Astrocyte (in vitro differentiated cells and primary cell): ENCODE measurements at places on chromosomes 4 and X. TPM values are rescaled to one million over a fixed set of nuclear protein-coding genes. Genes with fewer than 3 reads are reported as not detected.

The ADH4 gene
- not detected in 2 replicates for total RNA-seq

The COX7B2 gene
- not detected in 2 replicates for total RNA-seq

The ZNF630 gene
- total RNA-seq: 1.3 and 1.8 TPM in 2 replicates

The DDIT4L gene
- total RNA-seq: 0.14 and 1.5 TPM in 2 replicates

The HERC5 gene
- 23.0 and 27.3 TPM in 2 replicates for total RNA-seq

The MSX1 gene
- 0.87 and 0.91 TPM in 2 replicates for total RNA-seq

The SLC4A4 gene
- total RNA-seq: 3.0 and 3.7 TPM in 2 replicates

The PSMD10 gene
- total RNA-seq: 47.3 and 49.6 TPM in 2 replicates

GRCh38 chr4:2330091-2331042 lies 68.5 kb upstream of the MXD4 start:
- DNase-seq: peak; percentile 94

DNA sequence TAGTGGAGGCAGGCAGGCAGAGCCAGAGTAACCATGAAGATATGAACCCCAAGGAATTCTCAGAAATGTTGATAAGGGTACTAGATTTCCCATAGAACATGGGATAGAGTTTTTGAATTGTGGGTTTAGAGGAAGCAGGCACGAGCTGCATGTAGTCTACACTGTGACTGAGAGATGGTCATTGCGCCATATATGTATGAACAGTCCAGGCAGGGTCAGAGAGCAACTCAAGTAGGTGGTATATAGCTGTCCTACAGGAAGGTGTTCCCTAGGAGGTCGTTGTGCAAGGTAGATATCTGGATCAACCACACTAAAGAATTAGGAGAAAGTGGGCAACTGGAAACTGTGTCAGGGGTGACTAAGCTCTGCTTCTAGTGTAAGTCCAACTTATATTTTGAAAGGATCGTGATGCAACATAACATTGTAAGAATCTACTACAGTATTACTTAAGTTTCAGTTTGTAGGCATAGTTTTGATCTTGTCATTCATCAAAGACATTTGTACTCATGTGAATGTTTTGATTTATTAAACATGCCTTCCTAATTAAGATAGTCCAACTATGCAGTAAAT lies 94.6 kb downstream of the HPGD start:
- no peak for DNase-seq

- no peak for DNase-seq
These were observed 4.1 kb downstream of the AFF2 start for GRCh38 chrX:148504506-148504905.

GRCh38 chrX:113548308-113549015 lies 707.8 kb upstream of the AMOT start:
- DNase-seq: no peak

GRCh38 chr4:40957281-40957680 lies 207.5 kb downstream of the NSUN7 start:
- no peak for DNase-seq

DNA sequence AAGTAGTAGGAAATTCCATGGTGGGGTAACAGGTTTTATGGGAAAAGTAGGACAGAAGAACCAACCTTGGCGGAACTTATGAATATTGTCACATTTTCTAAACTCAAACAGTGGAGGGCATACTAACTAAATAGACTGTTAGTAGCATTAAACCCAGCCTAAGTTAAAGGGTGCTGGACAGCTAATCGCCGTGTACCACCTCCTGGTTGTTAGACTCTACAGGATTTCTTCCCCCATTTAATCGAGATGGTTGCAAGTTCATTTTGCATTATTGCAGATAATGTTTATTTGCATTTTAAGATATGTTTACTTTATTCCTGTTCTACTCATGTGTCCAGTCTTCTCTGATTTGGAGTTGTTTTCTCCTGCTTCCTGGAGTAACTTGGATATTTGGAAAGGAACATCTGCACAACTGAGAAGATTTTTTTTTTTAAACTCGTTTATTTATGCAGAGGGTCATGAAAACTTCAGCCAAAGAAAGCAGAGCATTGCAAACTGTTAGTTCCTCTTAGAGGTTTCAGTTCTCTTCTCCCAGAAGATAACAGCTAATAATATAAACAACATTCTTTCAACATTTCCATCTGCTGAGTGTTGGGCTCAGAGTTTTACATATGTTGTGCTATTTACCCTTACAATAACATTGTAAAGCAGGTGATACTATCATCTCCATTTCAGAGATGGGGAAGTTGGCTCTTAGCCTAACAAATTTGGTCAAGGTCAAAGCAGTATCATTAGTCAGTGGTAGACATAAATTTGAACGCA lies 51.5 kb upstream of the TBC1D9 start:
- DNase-seq: peak; percentile 44

DNA sequence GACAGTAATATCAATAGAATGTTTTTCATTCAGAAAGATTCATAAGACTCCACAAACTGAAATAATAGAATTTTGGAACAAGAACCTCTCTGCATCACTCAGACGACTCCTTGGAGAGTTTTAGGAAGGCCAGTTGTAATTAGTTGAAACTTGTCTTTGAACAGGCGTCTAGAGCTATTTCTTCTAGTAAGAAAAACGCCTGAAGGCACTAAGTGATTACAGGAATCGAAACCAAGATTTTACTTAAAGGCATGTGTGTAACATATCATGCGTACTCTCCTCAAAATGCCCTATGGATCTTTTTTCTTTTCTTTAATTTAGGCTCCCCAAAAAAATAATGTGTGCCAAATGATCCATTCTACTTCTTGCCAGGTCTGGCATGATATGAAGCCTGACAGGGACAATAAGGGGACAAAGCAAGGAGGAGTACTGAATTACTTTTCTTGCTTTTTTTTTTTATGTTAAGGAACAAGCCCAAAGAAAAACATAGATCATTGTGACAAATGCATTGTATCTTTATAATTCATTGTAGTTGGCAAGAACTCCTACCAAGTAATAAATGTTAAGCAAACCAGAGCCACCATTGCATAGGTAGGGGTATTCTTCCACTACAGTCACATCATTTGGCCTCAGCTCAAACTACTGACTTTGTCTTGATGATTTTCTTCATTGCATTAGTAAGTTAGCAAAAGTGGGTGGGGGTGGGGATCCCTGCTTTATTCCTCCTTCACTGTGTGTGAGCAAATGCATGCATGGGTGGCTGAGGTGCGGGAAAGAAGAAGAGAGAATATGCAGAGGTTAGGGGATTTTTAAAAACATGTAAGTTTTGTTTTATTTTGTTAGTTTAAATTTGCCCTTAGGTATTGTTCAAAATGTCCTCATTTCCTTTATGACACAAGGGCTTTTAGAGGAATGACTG lies 79.9 kb upstream of the ATOH1 start:
- no peak for DNase-seq

DNA sequence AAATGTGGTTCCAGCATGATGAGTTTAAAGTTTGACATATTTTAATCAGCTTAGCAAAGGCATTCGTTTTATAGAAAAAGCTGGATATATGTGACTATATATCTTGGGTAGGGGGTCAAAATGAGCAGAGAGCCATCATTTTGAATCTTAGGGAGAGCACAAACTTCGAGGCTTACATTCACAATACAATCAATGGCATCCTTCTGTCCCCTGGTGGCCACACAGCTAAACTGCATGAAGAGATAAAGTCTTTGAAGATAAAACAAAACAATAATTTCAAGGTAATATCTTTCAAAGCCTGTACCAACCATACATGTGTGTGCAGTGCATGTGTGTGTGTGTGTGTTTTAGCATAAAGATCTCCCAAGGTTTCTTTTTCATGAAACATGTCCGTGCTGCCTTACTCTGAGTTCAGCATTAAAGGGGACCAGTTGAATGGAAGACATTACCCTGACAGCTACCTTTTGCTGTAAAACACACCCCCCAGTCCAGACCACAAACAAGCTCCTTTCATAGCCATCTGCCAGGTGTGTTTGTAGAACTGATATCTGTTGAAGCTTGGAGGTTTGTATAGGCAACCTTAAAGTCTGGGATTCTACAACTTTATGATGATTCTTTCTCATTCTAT lies 22.0 kb downstream of the DYNLT3 start:
- no peak for DNase-seq

DNA sequence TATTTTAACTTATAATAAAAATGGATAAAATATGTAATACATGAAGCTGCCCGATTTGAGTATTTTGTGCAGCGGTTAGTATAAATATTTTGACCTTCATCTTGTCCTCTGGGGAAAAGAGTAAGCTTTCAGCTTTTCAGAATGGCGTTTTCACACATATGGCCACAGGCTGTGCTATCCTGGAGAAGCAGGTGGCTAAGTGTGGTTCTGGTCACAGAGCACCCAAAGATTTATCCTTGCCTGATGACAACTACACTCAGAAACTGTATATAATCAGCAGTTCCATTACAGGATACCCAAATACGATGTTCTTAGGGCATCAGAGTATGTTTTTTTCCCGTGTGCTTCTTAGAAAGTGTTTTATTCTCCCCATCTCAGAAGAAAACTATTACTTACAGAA lies 42.3 kb upstream of the ANK2 start:
- DNase-seq: no peak

DNA sequence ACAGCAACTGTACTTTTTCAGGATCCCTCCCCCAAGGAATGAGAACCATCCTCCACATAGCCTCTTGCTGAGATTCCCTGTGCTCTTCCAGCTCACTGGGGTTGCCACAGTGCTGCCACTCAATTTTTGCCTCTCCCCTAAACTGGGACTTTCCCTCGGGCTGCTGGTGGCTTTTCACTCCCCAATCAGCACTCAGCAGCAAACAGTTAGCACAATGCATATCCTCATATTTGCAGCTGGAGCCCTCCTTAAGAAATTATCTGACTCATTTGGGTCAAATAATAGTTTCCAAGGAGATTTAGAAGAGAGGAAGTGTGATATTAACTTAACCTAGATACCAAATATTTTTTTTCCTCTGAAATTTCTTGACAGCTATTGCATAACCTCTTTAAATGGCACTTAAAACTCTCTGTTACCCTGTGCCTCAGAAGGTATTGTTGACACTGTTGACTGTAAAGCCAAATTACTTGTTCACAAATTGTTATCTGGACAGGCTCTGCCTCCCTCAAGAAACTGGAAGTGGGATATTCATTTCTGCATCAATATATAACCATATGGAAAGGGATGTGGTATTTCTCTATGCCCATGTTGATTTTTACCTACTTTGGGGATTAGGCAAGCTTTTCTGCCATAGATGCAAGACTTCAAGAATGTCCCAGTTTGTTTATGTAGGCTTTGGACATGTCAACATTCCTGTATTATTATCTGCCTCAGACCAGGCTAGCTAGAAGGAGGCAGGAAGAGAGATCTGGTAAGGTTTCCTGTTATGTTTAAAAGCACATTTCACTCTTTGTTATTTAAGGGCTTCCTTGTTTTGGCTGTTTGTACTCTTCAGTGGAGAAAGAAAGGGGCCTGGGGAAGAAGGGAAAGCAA lies 58.0 kb downstream of the SEPTIN11 start:
- peak; percentile 76 for DNase-seq

- no peak for DNase-seq
These were observed 5.8 kb downstream of the HERC3 start for GRCh38 chr4:88597970-88598660.

DNA sequence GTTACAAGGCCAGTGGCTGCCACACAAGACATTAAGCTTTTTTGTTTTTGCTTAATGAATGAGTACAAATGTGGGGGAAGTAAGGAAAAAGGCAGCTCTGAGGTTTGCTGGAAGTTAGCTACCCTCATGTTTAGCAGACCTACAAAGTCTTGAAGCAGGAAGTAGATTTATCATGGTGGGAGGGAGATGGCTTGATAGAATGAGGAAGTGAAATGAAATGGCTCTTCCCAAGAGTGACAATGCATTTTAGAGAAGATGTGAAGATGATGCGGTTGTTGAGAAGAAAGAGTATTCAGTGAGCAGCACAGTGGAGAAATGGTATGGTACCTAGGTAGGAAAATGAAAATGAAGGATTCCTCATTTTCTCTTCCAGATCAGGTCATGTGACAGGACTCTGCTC lies 108.0 kb downstream of the SLIT2 start:
- DNase-seq: no peak

DNA sequence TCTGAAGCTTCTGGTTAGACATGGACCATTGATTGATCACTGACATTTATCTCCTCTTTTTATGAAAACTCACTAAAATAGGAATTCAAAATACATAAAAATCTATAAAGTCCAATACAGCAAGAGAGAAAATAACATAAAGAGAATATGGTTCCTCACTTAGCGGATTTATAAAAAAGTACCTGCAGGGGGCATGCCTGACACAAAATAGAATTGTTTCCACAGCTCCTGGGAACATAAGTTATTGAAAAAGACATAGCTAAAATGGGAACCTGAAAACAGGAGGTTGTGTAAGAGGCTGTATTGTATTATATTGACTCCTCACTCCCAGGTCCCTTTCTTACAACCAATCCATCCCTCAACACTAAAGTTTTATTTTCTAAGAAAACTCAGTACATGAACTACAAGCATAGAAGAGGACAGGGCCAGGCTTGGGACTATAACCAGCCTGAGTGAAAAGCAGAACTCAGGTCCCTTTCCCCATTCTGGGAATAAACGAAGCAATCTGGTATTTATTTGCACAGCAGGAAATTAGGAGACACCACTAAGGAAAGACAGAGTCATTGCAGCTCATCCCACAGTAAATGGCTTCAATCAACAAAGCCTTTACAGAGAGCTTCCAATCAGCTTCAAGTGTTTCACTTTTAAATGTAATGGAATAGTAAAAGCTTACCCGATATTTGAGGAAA lies 121.1 kb upstream of the NDST4 start:
- DNase-seq: no peak

DNA sequence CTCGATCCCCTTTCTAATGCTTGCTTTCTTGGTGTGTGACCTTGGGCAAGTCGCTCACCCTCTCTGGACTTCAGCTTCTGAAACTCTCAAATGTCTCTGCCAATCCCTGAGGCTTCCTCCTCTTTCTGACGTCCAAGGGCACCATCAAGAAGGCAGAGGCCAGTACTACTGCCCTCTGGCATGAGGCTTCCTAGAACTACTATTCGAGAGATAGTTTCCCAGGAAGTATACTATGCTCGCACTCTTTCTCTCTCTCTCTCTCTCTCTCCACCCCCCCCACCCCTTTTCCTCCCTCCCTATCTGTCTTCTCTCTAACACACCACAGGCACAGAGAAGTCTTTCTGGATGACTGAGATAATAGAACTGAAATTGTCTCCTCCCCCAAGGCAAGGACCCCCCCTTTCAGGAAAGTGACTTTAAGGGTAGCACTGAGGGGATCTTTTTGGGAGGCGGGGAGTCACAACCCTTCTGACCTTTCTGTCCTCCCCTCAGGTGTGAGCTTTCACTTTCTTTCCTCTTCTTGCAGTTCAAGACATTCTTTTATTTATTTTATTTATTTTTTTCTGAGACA lies 20.0 kb upstream of the BCOR start:
- DNase-seq: no peak

DNA sequence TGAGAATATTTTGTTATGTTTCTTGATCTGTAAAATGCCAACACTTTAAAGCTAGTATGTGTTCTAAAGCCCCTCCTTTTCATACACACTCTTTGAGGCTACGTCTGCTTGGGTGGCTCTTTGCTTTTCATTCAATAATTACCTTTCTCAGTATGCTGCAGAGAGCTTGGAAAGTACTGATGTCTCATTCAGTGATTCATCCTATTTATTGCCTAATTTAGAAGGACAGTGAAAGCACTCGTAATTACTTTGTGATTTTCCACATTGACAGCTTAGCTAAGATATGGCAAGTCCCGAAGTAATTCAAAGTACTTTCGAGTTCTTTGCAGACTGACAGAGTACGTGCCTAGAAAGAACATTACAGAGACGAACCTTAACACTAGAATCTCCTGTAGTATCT lies 57.2 kb downstream of the BMP15 start:
- no peak for DNase-seq

GRCh38 chr4:184282895-184283654 lies 65.4 kb upstream of the ENPP6 start:
- no peak for DNase-seq
